Activated gamma-delta T cell treated with Interleukin-2 at 50 U/mL for 16 hours (primary cell): ENCODE measurements at places on chromosomes 12 and 14.
A peak's percentile ranks its signal among the peaks of the same experiment; 100 is the strongest.

- DNase-seq: no peak
Measured at GRCh38 chr12:111158992-111159391, 209.9 kb downstream of the PHETA1 start.

GRCh38 chr12:92608151-92609091 is 94.4 kb upstream of the PLEKHG7 start:
- no peak for DNase-seq

DNA sequence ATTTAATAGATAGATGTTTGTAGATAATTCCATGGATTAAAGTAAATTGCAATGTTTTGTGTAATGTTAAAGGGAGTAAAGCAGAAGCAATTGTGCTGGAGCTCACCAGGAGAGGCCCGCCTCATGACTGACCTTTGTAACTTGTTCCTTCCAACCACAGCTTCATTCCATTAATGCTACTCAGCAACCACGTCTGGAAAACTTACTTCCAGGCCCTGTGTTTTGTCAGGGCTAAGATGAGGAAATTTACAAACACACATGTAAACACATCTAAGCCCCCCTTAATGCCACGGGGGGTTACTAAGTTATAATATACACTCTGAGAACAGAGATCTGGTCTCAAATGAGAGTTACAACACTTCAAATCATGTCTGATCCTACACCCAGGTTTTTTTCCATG is 12.4 kb downstream of the LUM start:
- DNase-seq: no peak

DNA sequence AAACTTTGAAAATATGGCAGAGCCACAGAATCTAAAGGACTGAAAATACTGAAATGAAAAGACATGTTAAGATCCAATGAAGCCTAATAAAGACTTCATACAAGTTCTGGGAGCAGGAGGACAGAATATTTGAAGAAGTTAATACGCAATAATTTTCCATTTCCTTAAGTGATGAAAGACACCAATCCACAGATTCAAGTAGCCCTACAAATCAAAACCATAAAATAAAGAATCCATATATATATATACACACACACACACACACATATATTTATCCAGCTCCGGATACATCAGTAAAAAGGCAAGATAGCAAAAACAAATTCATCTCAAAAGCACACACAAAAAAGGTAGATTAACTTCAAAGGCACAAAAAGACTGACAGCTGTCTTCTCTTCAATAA is 5.7 kb downstream of the NAP1L1 start:
- DNase-seq: no peak

DNA sequence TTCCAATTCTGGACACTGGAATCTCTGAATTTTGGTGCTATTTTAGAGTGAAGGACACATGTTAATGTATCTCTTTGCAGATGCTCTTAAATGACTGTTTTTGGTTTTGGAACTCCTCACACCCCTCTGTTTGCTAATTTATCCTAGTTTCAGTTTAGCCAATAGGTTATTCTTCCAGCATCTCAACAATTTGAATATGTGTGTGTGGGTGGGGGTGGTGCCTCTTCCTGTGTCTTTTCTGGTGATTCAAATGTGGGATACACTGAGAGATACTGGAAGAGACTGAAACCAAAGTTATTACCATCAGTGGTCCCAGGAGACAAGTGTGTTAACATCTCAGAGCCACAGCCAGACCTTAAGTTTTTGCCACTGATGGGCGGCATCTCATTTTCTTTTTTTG is 1317.4 kb upstream of the TMEM132C start:
- no peak for DNase-seq

- no peak for DNase-seq
Measured at GRCh38 chr14:89004166-89004565, 179.7 kb downstream of the TTC8 start.

DNA sequence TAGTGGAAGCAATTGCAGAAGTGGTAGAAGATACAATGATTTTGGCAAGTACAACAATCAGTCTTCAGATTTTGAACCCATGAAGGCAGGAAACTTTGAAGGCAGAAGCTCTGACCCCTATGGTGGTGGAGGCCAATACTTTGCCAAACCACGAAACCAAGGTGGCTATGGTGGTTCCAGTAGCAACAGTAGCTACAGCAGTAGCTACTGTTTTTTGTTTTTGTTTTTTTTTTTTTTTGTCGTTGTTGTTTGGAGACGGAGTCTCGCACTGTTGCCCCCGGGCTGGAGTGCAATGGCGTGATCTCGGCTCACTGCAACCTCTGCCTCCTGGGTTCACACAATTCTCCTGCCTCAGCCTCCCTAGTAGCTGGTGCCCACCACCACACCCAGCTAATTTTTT is 47.4 kb downstream of the IFNG-AS1 start:
- DNase-seq: peak; percentile 9

DNA sequence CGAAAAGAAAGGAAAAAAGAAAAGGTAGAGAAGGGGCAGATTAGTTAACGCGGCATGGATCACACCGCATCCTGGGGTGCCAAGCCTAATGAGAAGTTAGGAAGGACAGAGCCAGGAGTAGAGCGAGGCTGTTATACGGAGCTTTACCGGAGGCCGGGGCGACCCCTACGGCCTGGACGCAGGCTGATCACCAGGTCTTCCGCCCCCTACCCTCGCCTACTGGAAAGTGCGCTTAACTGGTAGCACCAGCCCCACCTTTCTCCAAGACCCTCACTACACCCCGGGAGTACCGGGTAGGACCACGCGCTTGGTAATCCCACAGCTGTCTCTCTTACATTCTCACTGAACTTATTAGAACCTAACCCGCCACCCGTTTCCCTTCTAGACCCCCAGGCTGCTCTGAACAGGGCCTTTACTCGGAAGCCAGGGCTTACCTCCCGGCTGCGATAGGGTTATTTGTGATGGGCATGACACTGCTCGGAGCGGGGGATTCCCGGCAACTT is 33.8 kb downstream of the WBP11 start:
- DNase-seq: no peak

DNA sequence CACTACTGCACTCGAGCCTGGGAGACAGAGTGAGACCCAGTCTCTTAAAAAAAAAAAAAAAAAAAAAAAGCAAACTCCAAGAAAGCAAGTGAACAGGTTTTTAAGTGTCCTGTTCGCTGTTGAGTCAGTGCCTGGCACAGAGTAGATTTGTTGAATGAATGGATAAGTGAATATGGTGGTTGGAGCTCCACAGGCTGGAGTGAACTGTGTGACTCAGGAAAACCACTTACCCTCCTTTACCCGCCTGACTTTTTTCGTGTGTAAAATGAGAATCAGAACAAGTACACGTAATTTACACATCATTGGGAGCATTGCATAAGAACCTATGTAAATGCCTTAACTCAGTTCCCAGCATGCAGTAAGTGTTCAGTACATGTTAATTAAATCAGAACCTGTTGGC is 24.0 kb upstream of the ESRRB start:
- DNase-seq: no peak

- DNase-seq: peak; percentile 73
Measured at GRCh38 chr14:65847075-65847847, 434.7 kb downstream of the FUT8 start.

- DNase-seq: no peak
Measured at GRCh38 chr12:104503191-104503590, 46.4 kb downstream of the CHST11 start.

GRCh38 chr12:52826611-52827498 is 7.3 kb downstream of the KRT79 start:
- no peak for DNase-seq

- no peak for DNase-seq
Measured at GRCh38 chr12:79206871-79207270, 342.3 kb downstream of the SYT1 start.

DNA sequence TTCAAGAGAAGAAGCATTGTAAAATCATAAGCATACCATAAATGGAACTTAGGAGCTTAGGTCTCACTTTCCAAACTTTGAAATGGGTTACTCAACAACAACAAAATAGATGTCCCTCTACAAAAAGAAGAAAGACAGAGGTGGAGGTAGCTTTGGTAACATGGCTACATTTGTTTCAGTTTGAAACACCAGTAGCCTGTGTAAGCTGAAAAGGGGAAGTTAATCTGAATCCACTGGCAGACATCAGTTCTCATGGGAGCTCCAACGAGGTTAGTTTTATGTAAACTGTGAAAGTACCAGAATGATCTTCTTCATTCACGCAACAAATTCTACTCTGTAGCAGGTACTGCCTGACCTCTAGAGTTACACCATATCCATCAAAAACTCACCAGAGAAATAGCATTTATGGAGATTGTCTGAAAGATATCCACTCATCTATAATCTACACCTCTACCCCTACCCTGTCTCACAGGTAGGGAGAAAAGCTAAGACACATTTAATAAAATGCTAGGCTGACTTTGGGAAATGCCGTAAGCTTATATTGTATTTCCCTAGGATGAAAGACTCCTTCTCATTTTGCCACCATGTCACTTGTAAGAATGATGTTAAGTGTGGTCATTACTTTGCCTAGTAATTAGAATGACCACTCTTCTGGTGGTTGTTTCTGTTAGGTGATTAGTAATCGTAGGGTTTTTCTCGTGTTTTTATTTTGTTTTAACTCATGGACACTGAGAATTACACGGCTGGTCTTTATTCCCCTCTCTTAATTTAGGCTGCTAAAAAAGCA is 224.1 kb downstream of the ASCL1 start:
- DNase-seq: no peak

GRCh38 chr14:69711477-69711876 is 55.5 kb upstream of the SRSF5 start:
- DNase-seq: no peak

DNA sequence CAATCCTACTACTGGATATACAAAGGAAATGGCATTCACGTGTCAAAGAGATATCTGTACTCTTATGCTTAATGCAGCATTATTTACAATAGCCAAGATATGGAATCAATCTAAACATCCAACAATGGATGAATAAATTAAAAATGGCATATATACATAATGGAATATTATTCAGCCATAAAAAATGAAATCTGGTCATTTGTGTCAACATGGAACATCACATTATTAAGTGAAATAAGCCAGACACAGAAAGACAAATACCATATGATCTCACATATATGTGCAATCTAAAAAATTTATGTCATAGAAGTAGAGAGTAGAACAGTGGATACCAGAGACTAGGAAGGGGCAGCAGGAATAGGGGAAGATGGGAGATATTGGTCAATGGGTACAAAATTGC is 228.8 kb upstream of the TBX3 start:
- no peak for DNase-seq

GRCh38 chr12:5965950-5966383 is 20.9 kb upstream of the ANO2 start:
- DNase-seq: peak; percentile 26

DNA sequence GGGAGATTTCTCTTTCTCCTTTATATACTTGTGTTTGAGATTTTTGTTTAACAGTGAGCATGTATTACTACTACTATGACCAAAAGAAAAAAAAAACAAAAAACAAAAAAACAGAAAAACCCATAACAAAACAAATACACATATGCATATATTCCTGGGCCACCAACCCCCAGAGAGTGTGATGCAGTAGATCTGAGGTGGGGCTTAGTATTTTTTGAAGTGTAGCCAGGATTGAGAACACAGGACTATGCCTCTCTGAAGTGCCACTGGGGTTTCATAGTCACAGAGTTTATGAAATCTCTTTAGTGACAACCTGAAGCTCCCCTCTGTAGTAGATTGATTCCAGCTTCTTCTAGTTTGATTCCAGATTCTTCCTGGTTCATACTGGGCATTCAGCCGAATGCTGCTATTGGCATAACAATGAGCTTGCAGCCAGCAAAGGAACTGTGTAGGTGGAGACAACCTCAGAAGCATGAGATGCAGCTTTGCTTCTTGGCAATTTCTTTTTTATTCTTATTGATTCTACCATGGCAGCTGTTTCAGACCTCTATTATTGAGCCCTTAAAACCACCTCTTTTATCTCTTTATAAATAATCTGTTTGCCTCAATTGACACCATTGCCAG is 15.5 kb upstream of the ANO4 start:
- no peak for DNase-seq

GRCh38 chr12:108730365-108731104 is 783 bp downstream of the CORO1C start:
- DNase-seq: peak; percentile 22

- no peak for DNase-seq
Measured at GRCh38 chr14:71856199-71856919, 75.9 kb upstream of the RGS6 start.

GRCh38 chr14:105492031-105492970 is 1.3 kb downstream of the TEDC1 start:
- peak; percentile 5 for DNase-seq

GRCh38 chr12:98532687-98533304 is 17.4 kb downstream of the TMPO start:
- no peak for DNase-seq

- no peak for DNase-seq
Measured at GRCh38 chr14:69313176-69313575, 53.2 kb downstream of the GALNT16 start.

DNA sequence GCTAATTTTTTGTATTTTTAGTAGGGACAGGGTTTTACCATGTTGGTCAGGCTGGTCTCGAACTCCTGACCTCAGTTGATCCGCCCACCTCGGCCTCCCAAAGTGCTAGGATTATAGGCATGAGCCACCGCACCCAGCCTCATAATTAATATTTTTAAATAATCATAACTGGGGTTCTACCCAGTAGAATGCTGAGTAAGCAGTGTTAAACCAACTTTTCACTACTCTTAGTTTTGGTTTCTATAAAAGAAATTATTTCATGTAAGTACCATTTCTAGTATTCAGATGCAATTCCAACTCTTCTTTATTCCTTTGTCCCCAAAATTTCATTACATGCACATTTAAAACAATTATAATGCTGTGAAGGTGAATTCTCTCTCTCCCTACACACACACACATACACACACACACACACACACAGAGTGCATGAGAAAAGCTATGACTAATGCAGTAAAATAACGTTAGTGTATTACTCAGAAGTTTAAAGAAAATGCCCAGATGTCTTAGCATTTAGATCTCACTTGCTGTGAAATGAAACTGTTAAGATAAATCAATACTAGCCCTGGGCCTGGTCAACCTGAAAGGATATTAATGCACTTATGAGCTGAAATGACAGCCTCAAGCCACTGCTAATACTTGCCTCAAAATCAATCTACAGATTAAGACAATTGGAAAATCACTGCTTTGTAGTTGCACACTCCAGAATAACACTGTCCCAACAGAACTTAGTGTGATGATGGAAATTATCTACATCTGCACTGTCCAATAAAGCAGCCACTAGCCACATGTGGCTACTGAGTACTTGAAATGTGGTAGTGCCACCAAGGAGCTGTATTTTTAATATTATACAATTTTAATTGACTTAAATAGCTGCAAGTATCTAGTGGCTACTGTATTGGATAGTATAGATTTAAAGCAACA is 36.0 kb downstream of the PTPN21 start:
- DNase-seq: no peak

- DNase-seq: no peak
Measured at GRCh38 chr12:122747224-122748135, 5.1 kb upstream of the DENR start.

- no peak for DNase-seq
Measured at GRCh38 chr12:106342397-106343213, 14.9 kb upstream of the POLR3B start.

DNA sequence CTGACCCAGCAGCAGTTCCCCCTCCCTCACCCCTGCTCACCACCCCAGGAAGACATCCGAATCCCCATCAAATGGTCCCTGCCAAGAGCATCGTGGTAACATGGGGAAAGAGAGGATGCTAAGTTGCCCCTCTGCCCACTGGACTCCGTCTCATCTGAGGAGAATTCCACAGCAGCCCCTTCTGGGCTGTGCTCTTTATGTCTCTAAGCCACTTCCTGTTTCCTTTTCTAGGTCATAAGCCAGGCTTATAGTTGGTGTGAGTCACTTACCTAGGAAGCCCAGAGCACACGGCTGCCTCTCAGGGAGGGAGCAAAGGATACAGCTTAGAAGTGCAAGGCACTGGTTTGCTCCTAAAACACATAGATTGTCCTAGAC is 76.0 kb downstream of the VCPKMT start:
- peak; percentile 30 for DNase-seq

- no peak for DNase-seq
Measured at GRCh38 chr12:121145221-121145620, 12.5 kb downstream of the P2RX7 start.
